ENCODE measurements at places on chromosomes 12 and 14.

- DNase-seq: peak; percentile 10
Observed at GRCh38 chr12:74538491-74539258, 1.0 kb downstream of the ATXN7L3B start.

DNA sequence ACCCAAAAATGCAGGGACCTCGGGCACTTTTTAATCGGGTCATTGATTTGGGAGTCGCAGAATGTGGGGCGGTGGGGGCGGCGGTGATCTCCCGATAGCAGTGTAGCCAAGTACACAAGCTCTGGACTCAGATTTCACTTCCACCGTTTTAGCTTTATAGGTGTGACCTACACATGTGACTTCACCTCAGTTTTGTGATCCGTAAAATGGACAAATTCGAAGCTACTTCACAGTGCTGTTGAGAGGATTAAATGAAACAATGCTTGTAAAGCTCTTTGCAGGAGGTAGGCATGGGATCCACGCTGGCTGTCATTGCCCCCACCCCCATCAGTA is 478 bp downstream of the RITA1 start:
- no peak for DNase-seq

- no peak for DNase-seq
Observed at GRCh38 chr12:25725931-25726330, 172.8 kb upstream of the LMNTD1 start.

- DNase-seq: peak; percentile 51
Observed at GRCh38 chr12:122646517-122647217, 56.5 kb downstream of the HCAR2 start.

- DNase-seq: peak; percentile 96
Observed at GRCh38 chr14:104708606-104709268, 15.3 kb upstream of the ADSS1 start.

DNA sequence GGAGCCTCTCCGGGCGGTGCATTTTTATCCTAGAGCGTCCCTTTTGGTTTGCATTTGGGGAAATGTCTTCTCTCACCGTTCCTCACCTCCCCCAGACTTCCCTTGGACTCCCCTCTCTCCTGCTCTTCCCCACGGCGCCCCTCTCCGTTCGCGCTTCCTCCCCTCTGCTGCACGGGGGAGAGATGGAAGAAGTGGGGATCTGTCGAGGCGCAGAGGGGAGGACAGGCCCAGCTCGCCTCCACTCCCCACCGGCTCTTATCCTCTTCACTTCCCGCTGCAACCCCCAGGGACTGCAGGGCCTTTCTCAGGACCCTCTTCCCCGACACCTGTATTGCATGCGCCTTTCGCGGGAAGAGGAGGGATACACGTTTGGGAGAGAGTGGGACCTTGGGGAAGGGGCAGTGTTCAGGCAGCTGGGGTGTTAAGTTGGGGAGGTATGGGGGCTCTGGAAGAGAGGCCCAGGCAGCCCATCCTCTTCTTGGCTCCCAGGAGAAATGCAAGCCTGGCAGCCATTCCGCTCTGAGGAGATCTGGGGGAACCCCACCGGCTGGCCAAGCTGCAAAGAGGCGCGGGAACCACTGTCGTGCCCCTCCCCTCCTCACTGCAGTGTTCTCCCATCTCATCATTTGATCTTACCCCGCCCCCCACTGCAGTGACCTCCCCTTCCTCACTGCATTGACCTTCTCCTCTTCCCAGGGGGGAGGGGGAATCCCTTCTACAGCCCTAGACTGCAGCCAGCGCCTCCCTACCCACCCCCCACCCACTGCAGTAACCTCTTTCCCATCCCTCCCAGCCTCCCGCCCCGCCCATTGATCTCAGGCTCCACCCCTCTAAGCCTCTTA is 788 bp downstream of the ENO2 start:
- peak; percentile 58 for DNase-seq

DNA sequence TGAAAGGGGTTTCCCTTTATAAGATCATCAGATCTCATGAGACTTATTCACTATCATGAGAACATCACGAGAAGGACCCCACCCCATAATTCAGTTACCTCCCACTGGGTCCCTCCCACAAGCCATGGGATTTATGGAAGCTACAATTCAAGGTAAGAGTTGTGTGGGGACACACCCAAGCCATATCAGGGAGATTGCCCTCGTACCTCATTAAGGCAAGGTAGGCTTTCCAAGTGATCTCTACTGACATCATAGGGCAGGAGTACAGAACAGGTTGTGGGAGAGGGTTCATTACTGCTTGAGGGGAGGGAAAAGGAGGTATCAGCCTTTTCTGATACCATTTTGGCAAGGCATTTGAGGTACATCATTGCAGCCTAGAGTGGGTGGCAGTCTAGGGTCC is 524.6 kb downstream of the PRKD1 start:
- DNase-seq: no peak

DNA sequence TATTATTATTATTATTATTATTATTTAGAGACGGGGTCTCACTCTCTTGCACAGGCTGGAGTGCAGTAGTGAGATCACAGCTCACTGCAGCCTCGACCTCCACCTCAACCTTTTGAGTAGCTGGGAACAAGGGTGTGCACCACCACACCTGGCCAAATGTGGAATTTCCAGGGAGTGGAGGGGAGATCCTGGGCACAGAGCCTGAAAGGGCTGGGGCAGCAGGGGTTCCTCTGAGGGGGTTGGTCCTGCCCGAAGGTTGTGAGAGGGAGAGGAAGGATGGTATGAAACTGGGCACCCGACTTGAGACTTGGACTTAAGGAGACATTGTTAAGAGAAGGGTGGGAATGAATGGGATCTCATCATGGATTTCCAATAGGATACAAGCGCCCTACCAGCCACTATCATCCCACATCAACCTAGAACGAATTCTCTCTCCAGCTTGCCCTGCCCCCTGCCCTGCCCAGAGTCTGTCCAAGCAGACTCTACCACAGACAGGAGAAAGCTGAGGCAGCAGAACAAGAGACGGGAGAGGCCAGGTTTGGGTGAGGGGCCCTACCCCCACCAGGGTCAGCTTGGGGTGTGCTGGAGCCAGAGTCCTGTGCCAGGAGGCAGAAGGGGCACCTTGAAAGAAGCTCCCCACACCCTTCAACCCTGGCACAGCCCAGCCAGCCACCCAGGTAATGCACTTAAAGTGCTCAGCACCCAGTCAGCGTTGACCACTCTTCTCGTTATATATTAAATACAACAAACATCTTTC is 2.4 kb upstream of the DYNC1H1 start:
- DNase-seq: no peak

- no peak for DNase-seq
Observed at GRCh38 chr14:23829736-23830471, 123.7 kb upstream of the DHRS4 start.

DNA sequence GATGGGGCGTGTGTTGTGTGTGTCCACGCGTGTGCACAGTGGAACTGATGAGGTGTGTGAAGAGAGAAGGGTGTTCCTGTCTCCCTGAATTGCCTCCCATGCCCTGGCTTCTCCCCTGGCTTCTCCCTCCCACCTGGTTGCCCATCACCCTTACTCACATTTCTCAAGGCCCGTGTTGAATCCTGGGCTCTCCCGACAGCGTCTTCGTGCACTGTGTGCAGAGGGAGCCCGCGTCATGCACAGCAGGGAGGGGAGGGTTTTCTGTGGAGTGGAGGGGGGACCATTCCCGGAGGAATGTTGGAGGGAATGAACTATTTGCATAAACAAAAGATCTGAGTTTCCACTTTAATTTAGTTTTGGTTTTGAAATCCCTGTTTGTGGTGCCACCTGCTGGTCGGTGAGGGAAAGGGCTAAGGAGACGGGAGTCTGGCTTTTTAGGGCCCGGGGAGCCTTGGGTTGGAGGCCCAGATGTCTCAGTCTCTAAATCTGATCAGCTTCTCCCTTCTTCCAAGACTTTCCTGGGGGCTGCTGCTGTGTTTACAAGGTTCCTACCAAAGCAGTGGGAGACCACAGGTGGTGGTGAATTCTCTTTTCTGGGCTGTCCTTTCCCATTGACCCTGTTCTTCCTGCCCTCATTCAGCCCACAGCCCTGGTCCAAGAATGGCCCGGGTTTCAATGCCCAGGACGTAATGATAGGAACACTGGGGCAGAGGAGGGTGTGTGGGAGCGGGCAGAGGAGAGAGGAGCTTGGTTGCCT is at the start of gene C1R:
Gene C1R (minus strand): TSS at position 217 of the 757 bp plus-strand sequence. CDS start 57 bp downstream, at position 160.
- DNase-seq: peak; percentile 80

GRCh38 chr12:111276146-111276545 is 92.7 kb downstream of the PHETA1 start:
- DNase-seq: no peak

DNA sequence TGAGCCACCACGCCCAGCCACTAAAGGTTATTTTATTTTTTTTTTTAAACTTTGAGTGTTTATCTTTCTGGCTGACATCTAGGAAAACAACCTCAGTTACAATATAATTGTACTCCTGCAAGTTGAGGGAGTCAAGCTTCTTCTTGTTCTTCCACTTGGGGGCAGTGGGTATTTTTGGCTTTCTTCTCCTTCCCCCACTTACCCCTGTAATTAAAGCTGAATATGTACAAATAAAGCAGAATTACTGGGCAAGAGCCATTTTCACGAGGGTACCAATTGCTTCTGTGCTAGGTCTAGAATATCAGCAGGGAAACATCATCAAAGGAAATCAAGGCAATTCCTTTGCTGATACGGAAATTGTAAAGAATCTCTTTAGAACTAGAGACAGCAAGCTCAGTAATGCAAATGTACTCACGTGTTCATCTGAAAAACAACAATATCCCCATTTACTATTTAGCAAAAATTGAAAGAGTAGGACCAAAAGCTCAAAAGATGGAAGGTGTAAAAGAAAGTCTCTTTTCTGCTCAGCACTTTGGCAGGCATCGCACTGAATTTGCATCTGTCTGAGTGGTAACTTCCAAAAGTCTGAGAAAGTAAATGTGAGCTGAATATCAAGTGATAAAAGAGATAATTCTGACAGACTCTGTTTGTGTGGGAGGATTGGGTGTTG is 72.8 kb downstream of the TAOK3 start:
- no peak for DNase-seq

- no peak for DNase-seq
Observed at GRCh38 chr12:43289426-43289801, 262.6 kb downstream of the ADAMTS20 start.

- DNase-seq: no peak
Observed at GRCh38 chr12:130592641-130593040, 123.5 kb downstream of the RIMBP2 start.

DNA sequence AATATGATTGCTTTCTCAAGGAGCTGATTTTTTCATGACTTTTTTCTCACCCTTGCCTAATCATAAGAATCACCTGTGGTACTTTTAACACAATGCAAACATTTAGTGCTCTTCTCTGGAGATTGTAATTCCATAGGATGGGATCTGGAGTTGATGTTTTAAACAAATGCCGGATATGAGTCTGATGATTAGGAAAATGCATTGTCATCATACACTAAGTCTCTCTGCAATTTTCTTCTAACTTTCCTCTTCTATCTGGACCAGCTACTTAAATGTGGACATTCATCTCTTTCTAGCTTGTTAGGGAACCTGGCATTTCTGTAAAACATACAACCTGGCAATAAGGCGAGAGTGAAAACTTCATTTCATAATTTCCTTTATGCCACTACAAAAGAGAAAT is 23.5 kb downstream of the PMCH start:
- DNase-seq: no peak

- DNase-seq: no peak
Observed at GRCh38 chr12:132582058-132582420, 28.3 kb downstream of the LRCOL1 start.

- no peak for DNase-seq
Observed at GRCh38 chr12:65894624-65895390, 70.5 kb downstream of the HMGA2 start.

DNA sequence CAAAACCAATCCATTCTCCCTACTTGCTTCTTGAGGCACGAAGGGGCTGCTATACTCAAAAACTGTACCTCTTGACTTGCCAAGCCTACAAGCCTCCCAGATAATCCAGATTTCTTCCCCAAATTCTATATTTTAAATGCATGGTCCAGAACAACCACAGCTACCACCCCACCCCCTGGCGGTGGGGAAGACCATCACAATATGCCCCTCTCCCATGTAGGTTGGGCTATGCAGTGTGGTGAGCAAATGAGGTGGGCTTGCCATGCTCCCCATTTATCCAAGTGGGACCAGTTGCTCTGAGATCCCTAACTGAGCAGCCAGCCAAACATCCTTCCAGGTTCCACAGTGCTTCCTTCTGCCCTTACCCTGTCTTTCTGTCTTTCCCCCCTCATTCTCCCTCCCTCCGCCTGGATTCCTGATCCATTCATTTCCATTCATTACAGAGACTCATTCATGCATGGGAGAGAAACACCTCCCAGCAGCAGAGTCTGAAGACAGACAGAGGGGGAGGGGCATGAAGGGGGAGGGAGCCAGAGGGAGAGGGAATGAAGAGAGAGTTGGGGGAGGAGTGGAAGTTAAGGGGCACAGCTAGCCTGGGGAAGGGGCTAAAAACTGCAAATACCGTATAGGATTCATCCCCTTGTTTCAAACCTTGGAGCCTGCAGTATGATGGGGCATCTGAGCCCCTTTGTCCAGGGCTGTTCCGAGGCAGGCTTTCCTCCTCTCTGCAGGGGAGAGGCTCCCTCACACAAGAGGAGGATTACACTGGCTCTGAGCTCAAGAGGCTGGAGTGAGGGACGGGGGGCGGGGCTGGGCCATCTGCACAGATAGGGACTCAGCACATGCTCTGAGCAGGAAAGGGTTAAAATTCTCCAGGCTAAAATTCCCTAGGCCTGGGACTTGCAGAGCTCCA is 4.4 kb downstream of the ZNF219 start:
- no peak for DNase-seq

Data from GM20000 (cell line).